ENCODE measurements at places on chromosomes 2 and 18.

- no peak for DNase-seq
Observed at GRCh38 chr2:27776097-27776496, 4.6 kb downstream of the MRPL33 start.

DNA sequence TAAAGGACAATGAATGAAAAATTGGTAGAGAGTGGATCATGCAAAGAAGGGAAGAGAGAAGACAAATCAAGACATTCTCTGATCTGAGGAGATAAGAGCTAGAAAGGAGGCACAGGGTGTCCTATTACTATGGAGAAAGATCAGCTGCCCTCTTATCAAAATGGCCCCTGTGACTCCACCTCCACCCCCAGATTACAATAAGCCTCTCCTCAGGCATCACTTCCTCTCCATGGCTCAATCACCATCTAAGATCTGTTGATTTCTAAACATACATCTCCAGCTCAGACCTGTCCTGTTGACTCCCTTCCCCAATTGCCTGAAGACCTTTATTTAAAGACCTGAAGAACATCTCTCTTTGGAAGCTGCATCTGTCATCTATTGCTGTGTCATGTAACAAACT, 43.2 kb downstream of the SP100 start:
- DNase-seq = no peak

GRCh38 chr18:34742891-34743341, 32.8 kb downstream of the DTNA start:
- DNase-seq = no peak

GRCh38 chr2:74814102-74814501, 19.8 kb upstream of the HK2 start:
- DNase-seq = no peak

GRCh38 chr18:37161491-37161890, 332.6 kb downstream of the KIAA1328 start:
- DNase-seq = no peak

GRCh38 chr2:26011609-26011989, 22.3 kb upstream of the RAB10 start:
- no peak for DNase-seq

GRCh38 chr18:37698508-37699040, 133.0 kb upstream of the CELF4 start:
- no peak for DNase-seq

GRCh38 chr18:58390399-58390798, 238.5 kb downstream of the ALPK2 start:
- DNase-seq = no peak

GRCh38 chr2:85066006-85066740, 67.0 kb upstream of the TCF7L1 start:
- no peak for DNase-seq

DNA sequence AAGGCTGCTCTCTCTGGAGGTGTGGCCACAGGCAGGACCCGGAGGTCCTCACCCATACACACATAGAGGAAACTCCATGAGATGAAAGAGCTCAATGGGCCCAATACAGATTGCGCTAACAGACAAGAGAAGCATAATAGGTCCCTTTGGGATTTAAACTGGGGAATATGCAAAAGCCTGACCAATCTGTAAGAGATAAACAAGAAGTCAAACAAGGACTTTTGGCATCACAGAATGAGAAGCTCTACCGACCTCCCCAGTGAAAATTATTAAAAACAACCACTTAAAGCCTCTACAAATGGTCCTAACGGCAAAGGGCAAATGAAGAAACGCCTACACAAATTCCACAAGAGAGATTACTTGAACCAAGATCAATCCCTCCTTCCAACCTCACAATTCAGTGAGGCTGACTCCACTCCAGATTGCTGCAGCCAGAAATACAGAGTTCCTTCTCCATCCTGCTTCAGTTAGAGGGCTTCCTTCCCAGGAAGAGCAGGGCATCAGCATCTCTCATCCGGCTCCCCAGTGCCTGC, 10.8 kb downstream of the IWS1 start:
- no peak for DNase-seq

DNA sequence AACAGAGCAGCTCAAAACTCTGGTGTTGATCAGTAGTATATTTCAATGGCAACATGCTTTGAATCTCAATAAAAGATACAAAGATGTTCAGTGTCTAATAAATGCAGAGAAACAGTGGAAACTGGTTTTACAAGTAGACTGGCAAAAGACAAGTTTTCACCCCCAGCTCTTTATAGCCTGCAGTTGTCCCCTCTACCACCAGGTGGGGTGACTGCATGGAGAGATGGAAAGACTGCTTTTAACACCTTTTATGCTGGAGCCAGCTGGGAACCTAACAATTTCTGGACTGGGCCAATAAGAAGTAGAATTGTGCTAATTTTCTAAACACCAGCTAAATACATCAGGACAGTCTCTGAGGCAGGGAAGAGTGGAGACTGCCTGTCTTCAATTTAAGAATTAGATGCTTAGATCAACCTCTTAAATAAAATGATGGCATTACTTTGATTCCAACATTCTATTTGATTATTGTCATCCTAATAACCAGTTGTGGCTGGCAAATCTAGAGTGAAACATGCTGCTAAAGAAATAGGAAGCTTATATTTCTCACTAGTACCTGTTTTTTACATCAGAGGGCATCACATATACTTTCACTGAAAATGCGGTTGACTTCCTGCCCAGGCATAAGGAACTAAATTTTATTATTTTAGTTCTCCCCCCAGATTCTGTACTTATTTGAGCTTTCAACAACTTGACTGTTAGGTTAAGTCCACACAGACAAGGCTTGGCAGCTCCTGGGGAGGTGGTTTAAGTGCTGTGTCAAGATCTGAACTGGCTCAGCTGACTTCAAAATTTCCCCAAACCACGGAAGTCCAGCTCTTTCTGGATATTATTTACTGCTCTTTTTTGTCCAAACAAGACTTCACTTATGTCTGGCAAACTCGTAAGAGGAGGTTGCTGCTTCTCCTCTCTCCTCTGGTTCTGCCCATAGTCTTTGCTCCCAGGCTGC, 140.5 kb downstream of the TPGS2 start:
- peak; percentile 4 for DNase-seq

GRCh38 chr2:189628817-189629530, 32.3 kb upstream of the ASNSD1 start:
- no peak for DNase-seq

DNA sequence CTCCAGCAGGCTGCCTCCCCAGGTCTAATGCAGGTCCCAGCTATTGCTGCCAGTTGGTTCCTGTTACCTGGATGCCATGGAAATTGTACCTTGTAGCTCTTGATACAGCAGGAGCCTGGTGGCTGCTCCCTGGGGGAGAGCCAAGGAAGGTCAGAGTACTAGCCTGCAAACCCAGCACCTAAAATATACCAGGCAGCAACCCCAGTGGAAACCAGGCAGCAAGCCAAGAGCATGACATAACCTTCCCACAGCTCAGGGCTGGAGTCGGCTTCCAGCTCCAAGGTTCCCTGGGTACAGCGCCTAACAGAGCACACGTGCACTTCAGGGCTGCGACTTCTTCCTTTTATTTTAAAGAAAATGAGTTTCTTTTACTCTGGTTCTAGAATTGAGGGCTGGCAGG, 30.3 kb downstream of the TNP1 start:
- DNase-seq = no peak

DNA sequence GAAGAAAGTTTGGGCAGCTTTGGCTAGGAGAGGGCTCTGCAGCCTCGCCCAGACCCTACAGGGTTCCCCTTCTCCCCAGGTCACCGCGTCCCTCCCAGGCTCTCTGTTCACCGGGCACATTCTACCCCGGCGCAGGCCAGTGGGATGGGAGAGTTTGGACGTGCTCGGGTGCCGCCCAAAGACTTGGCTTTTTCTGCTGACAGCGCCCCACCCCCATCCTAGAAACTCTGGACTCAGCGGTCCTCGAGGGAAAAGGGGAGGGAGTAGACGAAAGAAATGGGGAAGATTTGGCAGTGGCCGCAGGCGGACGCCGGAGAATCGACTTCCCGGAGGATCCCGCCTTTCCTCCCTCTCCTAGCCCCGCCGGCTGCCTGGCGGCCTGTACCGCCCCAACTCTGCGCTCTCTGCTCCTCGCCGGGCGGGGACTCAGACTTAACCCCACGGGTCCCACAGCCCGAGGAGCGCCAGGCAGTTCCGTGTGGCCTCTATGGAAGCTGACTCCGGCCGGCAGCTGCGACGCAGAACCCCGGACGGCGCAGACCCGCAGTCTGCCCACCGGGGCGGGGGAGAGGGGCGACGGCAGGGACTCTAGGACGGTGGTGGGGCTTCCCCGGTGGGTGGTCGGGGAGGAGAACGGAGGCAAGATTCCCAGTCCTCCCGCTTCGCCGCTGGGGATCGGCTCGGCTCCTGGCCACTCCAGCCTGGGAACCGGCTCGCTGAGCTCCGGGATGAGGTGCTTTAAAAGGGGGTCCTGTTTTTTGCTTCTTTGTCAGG, 863 bp upstream of the SIX2 start:
- no peak for DNase-seq

All from activated T-helper 9 cell treated with anti-CD3 and anti-CD28 coated beads, Interleukin-2, amount 50 U/mL, for 16 hours (primary cell).